Karpas-422 (cell line): ENCODE measurements at places on chromosomes 1 and 21.

GRCh38 chr21:42222386-42222785 lies 3.4 kb downstream of the ABCG1 start:
- DNase-seq = no peak

DNA sequence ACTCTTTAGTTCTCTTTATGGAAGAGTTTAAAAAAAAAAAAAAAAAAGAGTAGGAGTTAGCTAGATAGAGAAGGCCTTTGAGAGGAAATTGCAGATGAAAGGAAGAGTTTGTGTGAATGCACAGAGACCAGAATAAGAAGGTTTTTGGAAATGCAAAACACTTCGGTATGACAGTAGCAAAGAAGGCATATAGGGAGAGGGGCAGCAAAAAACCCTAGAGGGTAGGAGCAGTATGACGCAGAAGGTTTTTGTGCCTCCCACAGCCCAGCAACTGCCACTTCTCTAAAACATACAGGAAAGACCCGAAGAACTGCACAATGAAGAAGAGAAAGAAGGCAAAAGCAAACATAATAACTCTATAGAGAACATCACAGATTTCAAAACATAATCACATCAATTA lies 84.3 kb downstream of the WDR64 start:
- DNase-seq = no peak

- no peak for DNase-seq
These were observed 1.9 kb downstream of the C1orf198 start for GRCh38 chr1:230866171-230867070.

GRCh38 chr1:2380816-2381591 lies 10.3 kb downstream of the MORN1 start:
- no peak for DNase-seq

DNA sequence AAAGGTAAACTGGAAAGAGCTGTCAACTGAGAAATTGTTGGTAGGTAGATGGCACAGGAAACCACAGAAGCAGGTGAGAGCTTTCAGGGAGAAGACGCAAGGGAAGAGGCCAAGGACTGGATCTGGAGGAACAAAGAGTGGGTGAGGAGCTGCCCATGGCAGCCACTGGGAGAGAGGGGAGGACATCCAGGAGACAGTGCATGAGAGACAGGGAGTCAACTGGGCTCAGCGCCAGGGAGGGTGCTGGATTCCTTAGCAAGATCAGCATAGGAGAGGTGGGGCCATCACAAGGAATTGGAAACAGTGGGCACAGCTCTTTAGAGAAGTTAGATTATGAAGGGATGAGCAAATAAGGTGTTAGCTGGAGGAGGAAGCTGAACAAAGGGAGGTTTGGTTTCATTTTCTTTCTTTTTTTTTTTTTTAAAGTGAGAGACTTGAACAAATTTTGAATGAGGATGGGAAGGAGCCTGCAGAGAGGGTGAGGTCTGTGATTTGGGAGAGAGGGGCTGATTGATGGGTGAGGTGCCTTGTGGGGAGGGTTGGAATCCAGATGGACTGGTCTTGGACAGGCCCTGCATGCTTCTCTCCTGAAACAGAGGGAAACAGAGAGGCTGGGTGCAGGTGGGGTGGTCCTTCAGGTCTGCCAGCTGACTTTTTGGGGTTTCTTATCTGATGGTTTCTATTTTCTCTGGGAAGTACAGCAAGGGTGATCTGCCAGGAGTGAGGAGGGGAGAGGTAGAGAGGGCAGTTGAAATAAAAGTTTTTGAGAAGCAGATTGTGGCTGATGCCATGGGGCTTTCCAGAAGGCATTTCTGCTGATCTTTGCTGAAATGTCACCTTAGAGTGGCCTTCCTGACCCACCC lies 5.4 kb downstream of the CYP4B1 start:
- DNase-seq = no peak

DNA sequence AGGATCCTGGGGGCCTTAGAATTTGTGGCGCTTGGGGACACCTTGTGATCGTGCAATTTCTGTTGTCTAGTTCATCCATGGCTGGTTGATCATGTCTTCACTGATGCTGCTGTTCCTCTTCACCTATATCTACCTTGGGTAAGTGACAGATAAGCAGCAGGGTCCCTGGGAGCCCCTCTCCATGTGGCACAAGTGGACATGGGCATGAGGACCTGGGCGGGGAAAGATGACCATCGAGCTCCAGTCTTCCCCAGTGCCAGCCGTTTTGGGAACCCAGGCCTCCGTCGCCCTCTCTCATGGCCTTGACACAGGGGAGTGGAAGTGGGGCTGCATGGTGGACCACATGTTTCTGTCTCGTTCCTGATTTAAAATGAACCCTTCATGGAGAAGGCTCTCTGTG lies 17.6 kb downstream of the PSEN2 start:
- DNase-seq = no peak

GRCh38 chr1:157357111-157357510 lies 195.2 kb downstream of the FCRL5 start:
- no peak for DNase-seq

- no peak for DNase-seq
These were observed 6.9 kb upstream of the BCL9 start for GRCh38 chr1:147534386-147534785.

GRCh38 chr1:78211483-78212092 lies 165.8 kb downstream of the GIPC2 start:
- no peak for DNase-seq

DNA sequence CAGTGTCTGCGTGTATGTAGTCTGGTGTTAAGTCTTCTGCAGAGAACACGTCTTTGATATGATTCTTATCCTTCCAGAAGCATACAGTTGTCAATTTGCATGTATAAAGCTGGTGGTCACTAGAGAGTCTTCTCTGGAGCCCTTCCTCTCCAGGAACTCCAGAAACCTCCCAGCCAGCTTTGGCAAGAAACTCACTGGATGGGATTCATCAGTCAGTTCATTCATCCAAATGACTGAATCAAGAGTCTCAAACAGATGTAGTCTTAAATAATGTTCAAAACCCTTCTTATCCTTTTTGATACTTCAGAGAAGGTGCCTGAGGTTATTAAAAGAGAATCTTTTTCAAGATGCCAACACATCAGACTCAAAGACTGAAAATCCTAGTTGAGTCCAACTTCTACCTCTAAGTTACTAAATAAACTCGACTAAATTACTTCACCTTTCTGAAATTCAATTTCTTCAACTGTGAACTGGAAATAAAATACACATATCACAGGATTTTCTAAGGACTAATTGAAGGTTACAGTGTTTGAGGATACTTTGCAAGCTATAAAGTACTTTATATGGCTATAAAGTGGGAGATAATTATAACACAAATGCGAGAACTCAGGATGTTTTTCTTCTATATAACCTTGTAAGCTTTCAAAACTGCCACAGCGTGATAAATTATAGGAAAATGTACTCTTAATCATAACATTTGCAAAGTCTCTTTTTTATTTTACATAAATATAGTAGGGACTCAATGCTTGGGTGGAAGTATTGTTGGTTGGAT lies 252.4 kb downstream of the FGGY start:
- no peak for DNase-seq

DNA sequence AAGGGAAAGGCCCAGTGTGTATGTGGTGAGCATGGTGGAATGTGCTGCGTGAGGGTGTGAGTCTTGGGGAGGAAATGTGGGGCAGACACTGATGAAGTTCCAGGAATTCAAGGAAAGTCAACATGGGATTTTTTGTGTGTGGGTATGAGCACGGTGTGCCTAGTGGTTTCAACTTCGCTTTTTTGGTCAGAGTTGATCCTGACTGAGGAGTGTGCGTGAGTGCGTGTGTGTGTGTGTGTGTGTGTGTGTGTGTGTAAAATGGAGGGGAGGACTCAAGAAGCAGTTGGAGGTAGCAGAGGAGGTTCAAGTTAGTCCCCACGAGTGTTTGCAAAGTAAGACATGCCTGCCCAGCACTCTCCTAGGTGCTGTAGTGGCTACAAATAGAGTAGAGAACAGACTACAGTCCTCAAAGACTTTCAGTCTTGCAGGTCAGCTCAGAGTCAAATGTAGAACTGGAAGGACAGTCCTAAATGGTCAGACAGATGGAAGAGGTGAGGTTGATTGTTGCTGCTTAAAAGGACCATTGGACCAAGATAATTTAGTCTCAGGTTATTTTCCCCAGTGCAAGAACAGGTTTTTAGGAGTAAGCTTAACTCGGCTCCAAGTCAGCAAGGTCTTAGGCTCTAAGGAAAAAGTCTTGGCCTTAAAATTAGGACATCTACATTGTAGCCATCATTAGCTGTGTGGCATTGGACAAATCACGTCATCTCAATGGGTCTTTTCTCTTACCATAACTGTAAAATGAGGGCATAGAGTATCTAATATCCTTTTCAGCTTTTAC lies 25.0 kb downstream of the SLAMF1 start:
- DNase-seq = no peak

- no peak for DNase-seq
These were observed 9.2 kb downstream of the GPR161 start for GRCh38 chr1:168127503-168127902.
